ENCODE measurements at places on chromosomes 11 and 22.

DNA sequence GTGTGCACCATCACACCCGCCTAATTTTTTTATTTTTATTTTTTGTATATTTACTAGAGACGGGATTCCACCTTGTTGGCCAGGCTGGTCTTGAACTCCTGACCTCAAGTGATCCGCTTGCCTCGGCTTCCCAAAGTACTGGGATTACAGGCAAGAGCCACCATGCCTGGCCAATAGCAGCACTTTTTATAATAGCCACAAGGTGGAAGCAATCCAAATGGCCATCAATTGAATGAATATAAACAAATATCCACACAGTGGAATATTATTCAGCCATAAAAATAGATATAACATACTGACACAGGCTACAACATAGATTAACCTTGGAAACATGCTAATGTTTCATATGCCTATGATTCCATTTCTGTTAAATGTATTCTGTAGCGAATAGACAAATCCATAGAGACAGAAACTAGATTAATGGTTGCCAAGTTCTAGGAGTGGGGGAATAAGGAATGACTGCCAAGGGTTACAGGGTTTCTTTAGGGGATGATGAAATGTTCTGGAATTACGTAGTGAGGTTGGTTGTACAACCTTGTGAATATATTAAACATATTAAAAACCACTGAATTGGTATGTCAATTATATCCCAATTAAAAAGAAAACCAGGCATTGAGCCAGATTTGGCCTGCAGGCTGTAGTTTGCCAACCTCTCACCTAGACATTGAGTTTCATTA, 4.8 kb downstream of the VPS51 start:
- no peak for DNase-seq

DNA sequence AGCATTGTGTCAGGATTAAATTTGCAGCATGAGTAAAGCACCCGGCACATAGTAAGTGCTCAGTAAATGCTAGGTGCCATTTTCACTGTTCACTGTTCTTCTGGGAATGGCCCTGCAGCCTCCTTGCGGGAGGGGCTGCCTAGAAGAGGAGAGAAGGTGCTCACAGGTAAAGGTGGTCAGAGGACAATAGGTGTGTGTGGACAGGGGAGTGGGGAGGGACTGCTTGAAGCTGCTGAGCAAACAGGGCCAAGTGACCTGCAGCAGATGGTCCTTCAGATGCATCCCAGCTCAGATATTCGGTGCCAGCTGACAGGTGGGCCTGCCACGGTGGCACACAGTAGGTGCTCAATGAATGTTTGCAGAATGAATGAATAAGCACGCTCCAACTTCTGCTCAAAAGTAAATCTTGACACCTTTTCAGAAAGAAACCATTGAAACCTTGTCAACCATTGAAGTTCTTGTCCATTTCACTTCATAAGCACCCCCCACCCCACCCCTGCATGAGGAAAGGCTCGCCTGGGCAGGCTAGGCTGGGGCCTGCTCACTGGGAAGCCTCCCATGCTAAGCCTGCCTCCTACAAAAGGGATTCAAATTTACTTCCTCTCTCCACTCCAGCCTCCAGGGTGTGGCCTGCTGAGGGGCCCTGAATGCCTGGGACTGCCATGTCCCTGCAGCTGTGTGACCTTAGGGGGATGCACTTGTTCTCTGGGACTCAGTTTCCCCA, 1.6 kb downstream of the KIAA0930 start:
- no peak for DNase-seq

DNA sequence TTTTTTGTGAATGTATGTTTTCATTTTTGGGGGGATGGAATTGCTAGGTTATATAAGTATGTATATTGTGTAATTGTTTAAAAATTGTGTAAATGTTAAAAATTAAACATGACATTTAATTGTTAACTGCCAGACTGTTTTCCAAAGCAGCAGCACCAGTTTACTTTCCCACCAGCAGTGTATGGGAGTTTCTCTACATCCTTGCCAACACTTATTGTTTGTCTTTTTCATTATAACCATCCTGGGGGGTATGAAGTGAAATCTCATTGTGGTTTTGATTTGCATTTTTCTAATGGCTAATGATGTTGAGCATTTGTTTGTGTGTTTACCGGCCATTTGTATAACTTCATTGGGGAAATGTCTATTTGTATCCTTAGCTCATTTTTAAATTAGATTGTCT, 31.7 kb upstream of the RRAS2 start:
- DNase-seq: no peak

GRCh38 chr11:118912742-118913410, 12.8 kb downstream of the BCL9L start:
- no peak for DNase-seq

DNA sequence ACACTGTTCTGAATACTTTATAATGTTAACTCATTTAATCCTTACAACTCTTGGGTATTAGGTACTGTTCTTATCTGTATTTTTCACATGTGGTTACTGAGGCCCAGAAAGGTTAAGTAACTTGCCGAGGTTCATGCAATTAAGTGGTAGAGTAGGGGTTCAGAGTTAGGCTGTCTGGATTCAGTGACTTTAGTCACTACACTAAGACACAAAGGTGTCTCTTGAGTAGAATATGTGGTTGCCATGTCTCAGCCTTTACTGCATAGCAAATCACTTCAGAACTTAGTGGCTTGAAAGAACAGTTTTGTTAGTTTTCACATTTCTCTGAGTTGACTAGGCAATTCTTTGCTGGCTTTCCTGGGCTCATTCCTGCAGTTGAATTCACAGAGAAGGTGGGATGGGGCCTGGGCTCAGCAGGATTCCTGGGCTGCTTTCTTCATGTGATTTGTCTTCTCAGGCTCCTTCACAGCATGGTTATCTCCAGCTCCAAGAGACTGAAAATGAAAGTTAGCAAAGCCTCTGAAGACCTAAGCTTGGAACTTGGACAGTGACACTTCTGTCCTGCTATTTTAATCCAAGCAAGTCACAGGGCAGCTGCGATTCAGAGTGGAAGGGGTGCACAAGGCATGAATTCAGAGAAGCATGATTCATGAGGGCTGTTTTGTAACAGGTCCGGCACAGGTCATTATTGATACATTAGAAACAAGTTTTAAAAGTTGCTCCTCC, 68.3 kb downstream of the SPECC1L start:
- no peak for DNase-seq

DNA sequence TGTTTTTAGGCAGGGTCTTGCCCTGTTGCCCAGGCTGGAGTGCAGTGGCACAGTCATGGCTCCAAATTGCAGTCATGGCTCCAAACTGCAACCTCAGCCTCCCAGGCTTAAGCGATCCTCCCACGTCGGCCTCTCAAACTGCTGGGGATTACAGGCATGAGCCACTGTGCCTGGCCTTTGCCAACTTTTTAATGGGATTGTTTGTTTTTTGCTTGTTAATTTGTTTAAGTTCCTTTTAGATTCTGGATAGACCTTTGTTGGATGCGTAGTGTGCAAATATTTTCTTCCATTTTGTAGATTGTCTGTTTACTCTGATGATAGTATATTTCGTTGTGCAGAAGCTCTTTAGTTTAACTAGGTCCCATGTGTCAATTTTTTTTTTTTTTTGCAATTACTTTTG, 10.0 kb upstream of the SCGB1D1 start:
- DNase-seq: no peak

- no peak for DNase-seq
Observed at GRCh38 chr11:86592047-86592591, 80.3 kb downstream of the ME3 start.

DNA sequence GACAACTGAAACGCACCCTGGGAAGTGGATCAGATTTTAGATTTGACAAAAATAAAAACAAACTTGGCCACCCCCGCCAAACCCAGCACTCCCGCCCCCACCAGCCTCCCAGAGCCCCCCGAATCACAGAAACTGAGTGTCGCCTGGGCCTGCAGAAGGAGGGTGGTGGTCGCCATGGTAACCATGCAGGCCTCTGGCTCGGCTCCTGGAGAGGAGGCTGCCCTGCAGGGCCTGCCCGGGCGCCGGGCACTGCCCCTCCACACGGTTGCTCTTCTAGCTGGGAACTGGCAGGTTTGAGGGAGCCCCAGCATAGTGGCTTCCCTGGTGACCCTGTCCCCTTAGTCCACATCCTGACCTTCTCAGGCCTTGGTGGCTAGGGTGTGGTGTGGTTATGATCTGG, 19.3 kb downstream of the CACNA1I start:
- no peak for DNase-seq

GRCh38 chr11:2928605-2929530, at the start of gene PHLDA2:
PHLDA2 (minus strand) TSS chr11:2929420; CDS start chr11:2929364, 56 bp downstream.
- no peak for DNase-seq

- no peak for DNase-seq
Observed at GRCh38 chr11:8231979-8232378, 31.7 kb downstream of the LMO1 start.

GRCh38 chr11:64713016-64713707, 9.8 kb downstream of the NRXN2 start:
- no peak for DNase-seq

GRCh38 chr11:63683133-63683991, 2.1 kb downstream of the RTN3 start:
- no peak for DNase-seq

GRCh38 chr22:21568347-21569075, 997 bp downstream of the UBE2L3 start:
- DNase-seq: no peak

DNA sequence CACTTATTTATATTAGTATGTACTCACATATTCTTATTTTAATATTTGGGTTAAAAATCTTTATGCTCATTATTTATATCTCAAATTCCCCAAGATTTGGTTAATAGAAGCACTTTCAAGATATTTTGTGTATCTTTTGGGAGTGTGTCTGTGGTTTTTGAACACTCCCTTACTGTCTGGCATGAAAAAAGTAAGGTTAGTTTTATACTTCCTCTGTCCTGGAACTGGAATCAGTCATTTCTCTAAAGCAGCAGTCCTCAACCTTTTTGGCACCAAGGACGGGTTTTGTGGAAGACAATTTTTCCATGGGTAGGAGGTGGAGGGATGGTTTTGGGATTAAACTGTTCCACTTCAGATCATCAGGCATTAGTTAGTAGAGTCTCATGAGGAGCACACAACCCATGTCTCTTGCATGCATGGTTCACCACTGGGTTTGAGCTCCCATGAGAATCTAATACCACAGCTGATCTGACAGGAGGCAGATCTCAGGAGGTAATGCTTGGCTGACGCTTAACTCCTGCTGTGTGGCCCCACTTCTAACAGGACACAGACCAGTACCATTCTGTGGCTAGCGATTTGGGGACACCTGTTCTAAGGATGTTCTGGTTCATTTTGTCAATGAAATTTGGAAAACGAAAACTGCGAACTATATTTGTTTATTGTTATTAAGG, 60.2 kb downstream of the CASP12 start:
- no peak for DNase-seq

GRCh38 chr11:44832452-44832851, 105.7 kb downstream of the TSPAN18 start:
- DNase-seq: no peak

DNA sequence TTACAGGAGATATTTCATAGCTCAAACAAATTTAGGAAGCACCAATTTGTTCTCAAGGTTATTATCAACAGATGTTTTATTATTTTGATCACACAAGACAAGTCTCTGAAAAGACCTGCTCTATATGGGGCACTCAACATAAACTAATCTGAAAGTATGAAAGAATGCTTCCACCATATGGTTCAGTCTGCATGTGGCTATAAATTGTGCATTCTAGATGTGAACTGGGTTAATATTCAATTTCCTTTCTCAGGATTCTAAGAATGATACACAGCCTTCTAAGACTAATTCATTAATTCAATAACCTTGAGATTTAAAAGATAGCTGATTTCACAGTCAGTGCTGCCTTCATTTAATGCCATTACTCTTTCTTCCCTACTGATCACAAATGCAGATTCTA, 851.3 kb upstream of the CCDC90B start:
- no peak for DNase-seq

DNA sequence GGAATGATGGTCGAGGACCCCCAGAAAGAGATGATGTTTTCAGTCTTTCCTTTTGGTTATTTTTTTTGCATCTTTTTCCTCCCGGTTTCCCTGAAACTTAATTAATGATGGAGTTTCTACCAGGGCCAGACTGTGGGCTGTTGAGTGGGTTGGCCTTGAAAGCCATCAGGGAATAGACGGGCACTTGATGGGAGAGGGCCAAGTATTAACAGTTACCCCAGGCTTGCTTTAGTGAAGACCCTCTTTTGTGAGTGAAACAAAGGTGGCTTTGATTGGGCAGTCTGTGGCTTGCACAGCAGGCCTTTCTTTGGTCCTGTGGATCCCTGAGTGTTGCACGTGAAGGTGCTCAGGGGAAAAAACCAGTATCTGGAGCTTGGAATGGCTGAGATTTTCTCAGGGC, 56.9 kb downstream of the AMOTL1 start:
- no peak for DNase-seq

DNA sequence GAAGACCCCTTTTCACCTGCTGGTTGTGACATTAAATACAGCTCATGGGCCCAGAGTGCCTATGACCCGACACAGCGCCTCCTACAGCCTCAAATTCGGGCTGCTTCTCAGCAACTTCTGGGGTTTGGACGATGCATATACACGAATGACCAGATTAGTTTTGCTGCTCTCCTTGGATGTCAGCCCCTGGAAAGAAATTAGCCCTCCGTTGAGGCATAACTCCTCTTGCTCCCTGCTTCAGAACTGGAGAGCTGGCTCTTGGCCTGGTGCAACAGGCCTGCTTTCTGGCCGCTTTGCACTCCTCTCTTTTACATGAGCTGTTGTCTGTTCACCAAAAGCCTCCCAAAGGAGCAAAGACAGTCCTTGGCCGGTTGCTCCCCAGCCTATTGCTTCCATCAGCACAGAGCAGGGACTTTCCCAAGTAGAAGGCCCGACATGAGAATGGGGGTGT, 3.3 kb downstream of the TECTA start:
- DNase-seq: no peak

DNA sequence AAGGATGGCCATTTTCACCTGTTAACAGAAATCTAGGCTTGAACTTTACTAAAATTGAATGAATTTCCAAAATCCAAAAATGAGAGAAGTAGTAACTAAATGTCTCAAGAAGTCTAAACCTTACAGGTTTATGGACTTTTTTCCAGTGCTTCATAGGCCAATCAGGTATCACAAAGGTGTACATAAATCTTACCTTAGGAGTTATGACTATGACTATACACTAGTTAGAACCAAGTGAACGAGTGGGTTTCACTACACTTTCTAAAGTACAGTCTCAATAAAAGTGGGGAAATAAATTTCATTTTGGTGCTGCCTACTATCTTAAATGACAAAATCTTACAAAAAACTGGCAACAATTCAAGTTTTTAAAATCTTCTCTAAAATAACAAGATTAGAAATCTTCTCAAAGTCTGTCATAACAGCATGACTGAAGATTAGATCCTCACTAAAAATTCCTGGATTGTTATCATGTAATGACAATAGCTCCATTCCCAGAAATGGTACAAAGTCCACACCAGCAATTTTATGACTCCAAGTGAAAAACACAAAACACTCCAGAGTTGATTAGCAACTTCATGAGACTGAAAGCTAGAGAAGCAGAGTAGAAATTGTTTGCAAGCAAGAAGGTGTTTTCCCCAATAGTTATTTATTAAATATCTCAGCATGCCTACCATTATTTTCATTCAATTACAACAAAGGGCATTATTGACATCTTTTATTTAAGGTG, 20.9 kb downstream of the SOX6 start:
- DNase-seq: no peak
